Liver (tissue), 10 donors: ENCODE measurements at places on chromosomes 4 and X. TPM values are rescaled to one million over a fixed set of nuclear protein-coding genes. Genes with fewer than 3 reads are reported as not detected.

STARD8 gene
- polyA plus RNA-seq, result 6.9 TPM

MAGEA2B gene
- not detected for polyA plus RNA-seq

GPR82 gene
- 0.61 TPM for polyA plus RNA-seq

TMPRSS11D gene
- polyA plus RNA-seq, result 0.03 TPM

FABP2 gene
- polyA plus RNA-seq, result not detected

KIAA1210 gene
- not detected for polyA plus RNA-seq

SLC7A11 gene
- polyA plus RNA-seq, result 0.42 TPM

GAGE10 gene
- not detected for polyA plus RNA-seq

FGB gene
- 19,021 TPM for polyA plus RNA-seq

TRPC3 gene
- 0.06 TPM for polyA plus RNA-seq

SMIM31 gene
- polyA plus RNA-seq, result not detected

TNIP2 gene
- 15.1 TPM for polyA plus RNA-seq

RTL3 gene
- polyA plus RNA-seq, result not detected

SNX12 gene
- polyA plus RNA-seq, result 18.6 TPM

SRPX2 gene
- 2.7 TPM for polyA plus RNA-seq

EMCN gene
- polyA plus RNA-seq, result 4.4 TPM

ZCCHC18 gene
- polyA plus RNA-seq, result not detected

CYLC1 gene
- polyA plus RNA-seq, result not detected

PABPC1L2B gene
- polyA plus RNA-seq, result not detected

SOWAHD gene
- polyA plus RNA-seq, result 0.10 TPM

H2BW2 gene
- not detected for polyA plus RNA-seq

GAGE1 gene
- polyA plus RNA-seq, result not detected

ETNPPL gene
- polyA plus RNA-seq, result 32.8 TPM

ATOH1 gene
- not detected for polyA plus RNA-seq

PLA2G12A gene
- 57.7 TPM for polyA plus RNA-seq

C4orf36 gene
- 0.09 TPM for polyA plus RNA-seq

MAGEB17 gene
- not detected for polyA plus RNA-seq

PGM2 gene
- polyA plus RNA-seq, result 4.2 TPM

NOX1 gene
- not detected for polyA plus RNA-seq

CFI gene
- 589 TPM for polyA plus RNA-seq

P2RY4 gene
- not detected for polyA plus RNA-seq

CT45A1 gene
- polyA plus RNA-seq, result not detected

POU3F4 gene
- polyA plus RNA-seq, result not detected

TMEM271 gene
- polyA plus RNA-seq, result not detected

FGF13 gene
- 0.74 TPM for polyA plus RNA-seq

SUPT20HL1 gene
- not detected for polyA plus RNA-seq

DMRTC1 gene
- polyA plus RNA-seq, result not detected

MAGEE2 gene
- not detected for polyA plus RNA-seq

SSX1 gene
- not detected for polyA plus RNA-seq

GRID2 gene
- polyA plus RNA-seq, result 0.02 TPM

CNKSR2 gene
- polyA plus RNA-seq, result 1.9 TPM

YIPF7 gene
- not detected for polyA plus RNA-seq

CCDC160 gene
- polyA plus RNA-seq, result not detected

TMPRSS11B gene
- polyA plus RNA-seq, result not detected

FRAS1 gene
- polyA plus RNA-seq, result 0.28 TPM

CHST7 gene
- polyA plus RNA-seq, result 2.9 TPM

FGFR3 gene
- polyA plus RNA-seq, result 19.1 TPM

NLGN4X gene
- polyA plus RNA-seq, result 1.2 TPM
